ENCODE measurements at places on chromosomes 5 and 9.

DNA sequence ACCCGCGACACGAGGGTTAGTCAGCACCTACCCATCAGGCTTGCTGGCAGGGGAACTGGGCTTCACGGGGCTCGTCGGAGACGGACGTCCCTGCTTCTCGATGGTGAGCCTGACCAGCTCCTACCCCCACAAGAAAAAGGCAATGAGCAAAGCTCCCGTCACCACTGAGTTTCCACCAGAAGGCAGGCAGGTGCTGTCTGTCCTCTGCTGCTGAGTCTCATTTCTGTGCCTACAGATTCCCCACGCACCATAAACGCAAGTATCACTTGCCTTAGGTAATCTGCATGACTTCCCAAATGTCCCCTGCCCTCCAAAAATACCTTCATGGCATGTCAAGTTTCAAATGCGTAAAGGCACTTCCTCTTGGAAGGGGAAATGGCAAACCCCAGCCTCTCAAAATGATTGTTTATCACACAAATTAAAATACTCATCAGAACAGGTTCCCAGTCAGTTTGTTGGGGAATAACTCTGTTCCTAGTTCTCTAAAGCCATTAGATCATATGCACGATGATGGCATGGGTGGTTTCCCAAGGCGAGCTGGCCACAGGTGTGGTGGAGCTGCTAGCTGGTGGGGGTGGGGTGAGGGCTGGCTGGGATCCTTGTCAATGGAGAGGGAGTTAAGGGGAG lies 85.0 kb downstream of the PRRT1B start:
- DNase-seq = no peak

DNA sequence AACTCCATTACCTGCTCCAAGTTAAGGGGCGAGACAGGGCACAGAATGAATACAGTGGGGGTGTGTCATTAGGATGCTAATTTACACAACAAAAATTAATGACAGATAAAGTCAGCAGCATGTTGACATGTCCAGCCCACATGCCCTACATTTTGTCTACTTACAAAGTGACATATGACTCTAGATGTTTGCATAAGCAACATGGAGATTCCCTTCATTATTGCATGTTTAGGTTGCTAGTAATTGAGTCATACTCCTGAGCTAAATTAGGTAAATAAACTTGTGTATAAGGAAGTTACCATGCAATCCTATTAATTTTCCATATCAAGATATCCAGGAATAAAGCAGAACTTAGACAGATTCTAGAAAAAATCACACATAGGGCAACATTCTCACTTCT lies 232.2 kb downstream of the PDE4D start:
- DNase-seq = no peak

DNA sequence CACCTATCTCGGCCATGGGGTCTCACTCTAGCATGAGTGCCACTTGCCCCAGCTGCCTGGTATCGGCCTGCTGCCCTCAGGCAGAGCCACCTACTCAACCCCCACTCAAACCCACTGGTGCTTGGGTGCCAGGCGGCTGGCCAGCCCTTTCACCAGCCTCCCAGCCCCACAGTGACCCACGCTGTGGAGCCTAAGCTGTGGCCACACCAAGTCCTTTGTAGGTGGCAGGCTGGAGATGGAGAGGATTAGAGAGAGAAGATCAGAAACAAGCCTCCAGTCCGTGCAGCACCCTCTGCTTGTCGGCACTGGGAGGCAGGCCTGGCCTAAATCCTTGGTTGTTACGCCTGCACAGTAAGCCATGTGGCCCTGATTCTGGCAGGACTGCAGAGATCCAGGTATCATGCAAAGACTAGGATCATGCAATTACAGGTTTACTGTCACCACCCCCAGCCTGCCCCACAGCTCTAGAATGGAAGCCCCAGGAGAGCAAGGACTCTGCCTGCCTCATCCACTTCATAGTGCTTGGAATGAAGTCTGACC lies 171.7 kb downstream of the COL23A1 start:
- DNase-seq = no peak

DNA sequence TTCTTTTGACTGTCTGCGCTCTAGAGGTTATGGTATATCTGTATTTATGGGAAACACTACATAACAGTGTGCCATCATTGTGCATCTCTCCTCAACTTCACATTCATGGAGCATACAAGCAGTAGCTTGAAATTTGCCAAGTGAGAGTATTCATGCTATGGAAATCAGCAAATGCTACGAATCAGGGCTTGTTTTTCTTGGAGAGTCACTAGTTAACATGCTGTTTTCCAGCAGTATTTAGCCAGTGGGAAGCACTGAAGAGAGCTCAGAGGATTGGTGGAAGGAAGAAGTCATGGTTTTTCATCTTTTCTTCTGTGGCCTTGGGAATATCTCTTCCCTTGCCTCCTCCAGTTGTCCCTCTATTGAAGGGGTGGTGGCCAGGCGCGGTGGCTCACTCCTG lies 303.0 kb downstream of the PSAT1 start:
- no peak for DNase-seq

DNA sequence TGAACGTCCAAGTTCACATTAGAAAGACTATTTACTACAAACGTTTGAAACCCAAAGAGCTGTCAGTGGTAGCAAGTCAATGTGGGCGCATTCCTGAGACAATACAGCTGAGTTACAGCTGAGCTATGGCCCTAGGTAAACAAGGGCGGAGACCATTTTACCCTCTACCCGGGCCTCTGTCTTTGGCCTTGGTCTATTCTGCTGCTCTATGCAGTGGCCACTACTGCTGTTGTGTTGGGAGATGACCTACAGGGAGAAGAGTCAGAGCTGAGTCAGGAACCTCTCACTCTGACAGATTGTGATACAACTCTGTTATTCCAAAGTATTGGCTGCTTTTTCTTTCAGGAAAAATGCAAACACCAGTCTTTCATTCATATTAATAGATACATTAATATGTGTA lies 700.6 kb downstream of the SEMA5A start:
- DNase-seq = no peak

DNA sequence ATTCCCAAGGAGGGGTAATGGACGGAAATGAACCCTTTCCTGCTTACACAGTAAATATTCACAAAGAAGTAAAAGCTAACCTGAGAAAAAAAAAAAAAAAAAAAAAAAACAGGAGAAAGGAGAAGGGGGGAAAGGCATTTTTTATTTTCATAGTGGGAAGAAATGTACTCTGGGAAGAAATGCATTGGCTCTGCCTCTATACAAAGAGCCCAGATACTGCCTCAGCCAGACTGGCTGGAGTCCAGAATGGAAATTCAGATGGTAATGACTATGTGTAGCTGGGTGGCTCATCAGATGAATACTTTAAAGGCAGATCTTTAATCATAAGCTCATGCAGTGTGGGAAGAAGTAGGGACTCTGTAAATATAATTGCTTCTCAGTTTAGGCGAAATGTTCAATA lies 124.9 kb upstream of the ZNF608 start:
- DNase-seq = no peak

- DNase-seq = no peak
These were observed 724.3 kb downstream of the PRELID2 start for GRCh38 chr5:145110834-145111233.

DNA sequence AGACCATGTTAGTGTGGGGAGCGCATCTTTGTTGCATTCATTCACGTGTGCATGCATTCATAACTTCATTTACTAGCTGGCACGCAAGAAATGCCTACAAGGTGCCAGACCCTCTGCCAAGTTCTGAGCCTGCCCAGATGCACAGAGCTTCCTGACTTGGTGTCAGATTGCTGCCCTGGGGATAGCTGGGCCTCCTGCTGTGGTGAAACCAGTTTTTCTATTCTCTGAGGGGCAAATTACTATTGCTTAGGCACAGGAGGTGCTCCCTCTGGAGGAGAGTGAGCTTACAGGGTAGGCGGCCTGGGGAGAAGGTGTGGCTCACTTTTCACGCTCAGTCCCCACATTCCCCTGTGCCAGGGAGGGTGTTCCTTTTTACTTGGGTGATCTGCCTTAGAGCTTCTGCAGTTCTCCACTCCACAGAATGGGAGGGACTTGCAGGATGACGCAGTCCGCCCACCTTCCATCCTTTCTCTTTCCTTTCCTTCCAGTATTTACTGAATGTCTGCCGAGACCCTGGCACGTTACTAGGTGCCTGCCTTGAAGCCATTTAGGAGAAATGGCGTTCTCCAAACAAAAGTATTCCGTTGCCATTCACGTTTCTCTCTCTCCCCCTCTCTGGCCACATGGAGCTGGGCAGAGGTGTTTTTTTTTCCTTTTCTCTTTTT lies 27.9 kb upstream of the CTNNA1 start:
- DNase-seq = no peak

Data from esophagus squamous epithelium (tissue), 5 donors.